Ascending aorta (tissue), 2 donors: ENCODE measurements at places on chromosomes 5 and 9. TPM values are rescaled to one million over a fixed set of nuclear protein-coding genes. Genes with fewer than 3 reads are reported as not detected.

Gene CDC25C
- total RNA-seq = not detected

Gene FGF10
- total RNA-seq = 7.5 TPM

Gene UGT3A1
- total RNA-seq = not detected

Gene KLHL3
- 7.5 TPM for total RNA-seq

- DNase-seq = no peak
Measured at GRCh38 chr5:72066705-72067107, 40.6 kb upstream of the MAP1B start.

DNA sequence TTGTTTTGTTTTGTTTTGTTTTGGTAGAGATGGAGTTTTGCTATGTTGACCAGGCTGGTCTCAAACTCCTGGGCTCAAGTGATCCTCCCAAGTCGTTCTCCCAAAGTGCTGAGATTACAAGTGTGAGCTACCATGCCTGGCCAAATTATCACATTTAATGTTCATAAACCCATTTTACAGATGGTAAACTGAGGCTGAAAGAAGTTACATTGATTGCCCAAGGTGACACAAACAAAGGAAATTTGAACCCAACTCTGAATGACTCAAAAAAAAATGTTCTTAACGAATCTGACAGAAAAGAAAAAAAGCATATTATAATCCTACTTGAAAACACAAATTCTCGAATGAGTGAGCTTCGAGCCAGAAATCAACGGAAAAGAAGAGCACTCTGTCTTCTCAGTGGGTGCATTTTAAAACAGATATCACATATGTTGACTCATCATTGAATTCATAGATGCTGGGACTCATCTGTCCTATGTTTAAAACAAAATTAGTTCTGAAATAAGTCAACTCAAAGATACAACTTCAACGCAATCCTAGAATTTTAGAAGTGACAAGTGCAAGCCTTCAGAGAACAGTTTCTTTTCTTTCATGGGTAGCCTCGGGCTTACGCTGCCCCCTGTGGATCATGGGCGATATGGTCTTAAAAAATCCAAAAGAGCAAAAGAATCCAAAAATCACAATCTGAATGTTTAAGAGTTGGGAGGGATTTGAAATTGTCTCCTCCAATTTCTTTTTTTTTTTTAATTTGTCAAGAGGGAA, 28.4 kb downstream of the TIMD4 start:
- no peak for DNase-seq
